Naive thymus-derived CD4-positive, alpha-beta T cell (primary cell): ENCODE measurements at places on chromosomes 3 and 15.
A peak's percentile ranks its signal among the peaks of the same experiment; 100 is the strongest.

GRCh38 chr15:51049081-51049480 lies 45.6 kb downstream of the TNFAIP8L3 start:
- no peak for DNase-seq

- no peak for DNase-seq
Observed at GRCh38 chr3:186517218-186517617, 27.0 kb downstream of the CRYGS start.

- no peak for DNase-seq
Observed at GRCh38 chr3:20173844-20174410, 12.1 kb downstream of the SGO1 start.

DNA sequence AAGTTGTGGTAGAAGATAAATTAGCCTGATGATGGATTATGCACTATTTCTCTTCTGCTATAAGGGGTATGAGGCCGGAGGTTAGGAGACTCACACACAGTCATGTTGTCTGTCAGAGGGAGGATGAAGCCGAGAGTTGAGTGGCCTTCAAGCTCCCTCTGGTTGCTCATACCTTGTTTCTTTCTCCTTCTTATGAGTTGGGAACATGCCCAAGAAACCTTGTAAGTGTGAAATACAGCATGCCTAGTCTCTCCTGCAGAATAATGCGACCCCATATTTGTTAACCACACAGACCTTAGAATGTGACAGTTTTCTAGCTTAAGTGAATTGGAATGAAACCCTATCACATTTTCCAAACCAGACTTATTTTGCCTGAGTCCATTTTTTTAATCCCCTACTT lies 366.7 kb downstream of the PTPRG start:
- no peak for DNase-seq

GRCh38 chr3:18127174-18127858 lies 297.8 kb downstream of the SATB1 start:
- DNase-seq: no peak

GRCh38 chr3:151109286-151109800 lies 23.9 kb downstream of the MED12L start:
- DNase-seq: no peak

DNA sequence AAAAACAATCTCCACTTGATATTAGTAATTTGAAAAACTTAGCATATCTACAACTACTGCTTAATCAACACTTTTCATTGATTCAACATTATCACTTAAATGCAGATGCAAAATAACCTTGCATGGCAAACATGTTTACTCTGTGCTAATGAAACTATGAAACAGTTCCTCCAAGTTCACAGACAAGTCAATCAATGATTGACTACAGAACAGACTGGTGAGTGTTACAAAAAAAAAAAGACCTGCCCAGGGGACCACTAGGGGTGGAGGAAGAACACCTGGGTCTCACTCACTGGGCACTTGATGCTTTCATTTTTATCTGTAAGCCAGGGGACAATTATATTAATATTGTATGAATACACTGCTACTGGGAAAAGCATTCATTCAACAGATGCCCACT lies 4.3 kb upstream of the NR2C2 start:
- no peak for DNase-seq

DNA sequence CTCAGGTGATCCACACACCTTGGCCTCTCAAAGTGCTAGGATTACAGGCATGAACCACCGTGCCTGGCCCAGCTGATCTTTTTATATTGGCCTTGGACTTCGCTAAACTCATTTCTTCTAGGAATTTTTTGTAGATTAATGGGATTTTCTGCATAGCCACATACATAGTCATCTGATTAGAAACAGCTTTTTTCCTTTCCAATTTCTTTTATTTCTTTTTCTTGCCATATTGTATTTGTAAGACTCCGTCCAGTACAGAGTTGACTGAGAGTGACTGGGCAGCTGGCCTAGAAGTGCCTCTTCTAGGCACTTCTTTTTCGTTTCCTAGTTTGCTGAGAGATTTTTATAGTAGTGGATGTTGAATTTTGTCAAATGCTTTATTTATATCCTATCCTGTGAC lies 37.4 kb downstream of the ARIH1 start:
- DNase-seq: no peak

GRCh38 chr3:25235466-25235865 lies 192.6 kb upstream of the RARB start:
- no peak for DNase-seq

DNA sequence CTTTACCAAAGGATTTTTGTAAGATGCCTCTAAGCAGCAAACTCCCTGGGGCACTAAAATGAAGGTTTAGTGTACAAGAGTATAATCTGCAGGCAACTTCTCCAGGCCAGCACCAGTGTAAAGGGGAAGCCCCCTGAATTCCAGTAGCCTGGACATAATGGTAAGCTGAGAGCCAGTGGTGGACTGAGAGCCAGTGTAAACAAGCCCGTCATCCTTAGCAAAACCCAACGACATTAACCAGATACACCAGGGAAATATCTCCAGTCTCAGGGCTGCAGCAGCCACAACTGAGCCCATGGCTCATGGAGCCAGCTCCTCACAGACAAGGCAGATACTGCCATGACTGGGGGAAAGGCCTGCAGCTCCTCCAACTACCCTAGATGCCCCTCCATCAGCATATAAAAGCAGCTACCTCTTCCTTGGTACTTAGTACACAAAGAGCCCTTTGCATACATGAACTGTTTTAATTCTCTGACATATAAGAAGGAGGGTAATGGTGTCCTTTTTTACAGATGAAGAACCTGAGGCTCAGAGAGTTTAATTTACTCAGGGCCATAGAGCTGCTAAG lies 21.7 kb downstream of the PARP16 start:
- no peak for DNase-seq

- no peak for DNase-seq
Observed at GRCh38 chr3:111979434-111980038, 710 bp downstream of the ABHD10 start.

DNA sequence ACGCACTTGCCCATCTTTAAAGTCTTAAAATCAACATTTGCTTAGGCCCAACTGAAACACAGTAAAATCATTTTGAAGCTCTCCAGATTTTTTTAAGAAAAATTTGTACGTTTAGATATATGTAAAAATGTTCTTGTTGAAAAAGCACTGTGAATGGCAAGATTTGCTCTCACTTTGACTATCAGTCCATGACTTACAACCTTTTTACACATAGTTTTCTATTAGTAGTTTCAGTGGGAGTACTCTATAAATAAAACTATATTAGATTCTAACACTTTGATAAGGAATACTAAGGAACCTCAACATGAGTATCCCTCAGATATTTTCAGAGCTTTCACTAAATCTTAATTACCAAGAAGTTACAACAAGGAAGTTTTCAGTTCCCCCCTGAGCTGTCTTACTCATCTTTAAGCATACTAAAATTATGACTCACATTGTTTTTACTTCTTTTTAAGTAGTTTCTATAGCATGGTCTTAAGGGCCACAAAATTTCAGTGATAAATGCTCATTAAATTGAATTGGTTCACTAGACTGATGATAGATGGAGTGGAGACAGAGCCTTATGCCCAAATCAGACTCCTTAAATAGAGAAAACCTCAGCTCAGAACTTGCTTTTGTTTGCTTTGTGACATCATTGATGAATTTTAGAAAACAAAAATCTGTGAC lies 31.6 kb upstream of the RAP2B start:
- no peak for DNase-seq

GRCh38 chr3:157393113-157393512 lies 43.5 kb upstream of the PTX3 start:
- DNase-seq: no peak

- DNase-seq: no peak
Observed at GRCh38 chr15:81955382-81956062, 90.3 kb downstream of the MEX3B start.

- DNase-seq: no peak
Observed at GRCh38 chr3:114207768-114208167, 28.9 kb upstream of the DRD3 start.

DNA sequence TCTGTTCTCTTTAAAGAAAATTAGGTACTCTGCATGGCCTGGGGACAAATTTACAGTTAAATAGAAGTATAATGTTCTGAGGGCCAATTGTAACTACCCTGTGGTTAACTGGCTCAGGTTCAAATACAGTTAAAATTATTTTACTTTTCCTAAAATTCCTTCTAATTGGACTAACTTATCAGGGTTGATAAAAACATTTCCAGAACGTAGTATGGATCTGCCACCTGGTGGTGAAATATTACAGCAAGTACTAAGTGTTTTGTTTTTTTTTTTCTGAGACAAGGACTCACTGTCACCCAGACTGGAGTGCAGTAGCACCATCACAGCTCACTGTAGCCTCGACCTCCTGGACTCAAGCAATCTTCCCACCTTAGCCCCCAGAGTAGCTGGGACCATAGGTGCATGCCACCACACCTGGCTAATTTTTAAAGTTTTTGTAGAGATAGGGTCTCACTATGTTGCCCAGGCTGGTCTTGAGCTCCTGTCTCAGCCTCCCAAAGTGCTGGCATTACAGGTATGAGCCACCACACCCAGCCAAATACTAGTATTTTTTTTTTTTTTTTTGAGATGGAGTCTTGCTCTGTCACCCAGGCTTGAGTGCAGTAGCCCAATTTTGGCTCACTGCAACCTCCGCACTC lies 29.2 kb downstream of the NEO1 start:
- DNase-seq: peak; percentile 38

GRCh38 chr3:194814878-194815357 lies 129.2 kb downstream of the FAM43A start:
- no peak for DNase-seq

DNA sequence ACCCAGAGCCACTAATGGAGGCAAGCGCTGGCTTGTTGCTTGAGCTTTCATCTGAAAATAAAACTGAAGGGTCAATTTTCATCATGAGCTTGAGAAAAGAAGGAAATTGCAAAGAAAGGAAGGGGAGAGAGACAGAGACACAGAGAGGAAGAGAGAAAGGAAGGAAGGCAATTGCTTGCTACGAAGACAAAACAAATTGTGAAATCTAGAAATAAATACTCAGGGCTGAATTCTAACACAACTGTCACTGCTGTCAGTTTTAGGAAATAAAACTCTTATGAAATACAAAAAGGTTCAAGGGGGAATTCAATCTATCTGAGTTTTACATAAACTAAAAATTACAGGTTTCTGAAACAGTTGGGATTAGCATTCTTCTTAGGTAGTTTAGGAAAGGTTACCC lies 36.7 kb downstream of the FOXP1 start:
- DNase-seq: no peak

GRCh38 chr3:171827836-171828458 lies 15.2 kb upstream of the TMEM212 start:
- no peak for DNase-seq

DNA sequence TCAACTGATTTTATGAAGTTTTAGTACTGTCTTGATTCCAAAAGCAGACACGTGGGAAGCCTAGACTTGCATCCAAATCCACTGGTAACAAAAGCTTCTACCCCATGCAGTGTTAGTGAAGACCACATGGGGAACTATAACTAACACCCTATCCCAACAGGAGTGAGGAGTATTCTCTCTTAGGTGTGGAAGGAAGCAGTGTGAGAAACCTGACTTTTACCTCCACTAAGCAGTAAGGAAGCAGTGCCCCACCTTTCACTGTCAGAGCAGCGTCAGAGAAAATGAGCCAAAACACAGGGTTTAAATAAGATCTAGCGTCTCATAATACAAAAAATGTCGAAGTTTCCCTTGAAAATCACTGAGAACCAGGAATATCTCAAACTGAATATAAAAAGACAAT lies 60.5 kb downstream of the DLG1 start:
- no peak for DNase-seq

- no peak for DNase-seq
Observed at GRCh38 chr15:66095871-66096687, 157.5 kb downstream of the MEGF11 start.

- DNase-seq: no peak
Observed at GRCh38 chr15:76987896-76988860, 6.7 kb upstream of the PSTPIP1 start.

GRCh38 chr3:58973796-58974195 lies 76.0 kb downstream of the CFAP20DC start:
- no peak for DNase-seq

DNA sequence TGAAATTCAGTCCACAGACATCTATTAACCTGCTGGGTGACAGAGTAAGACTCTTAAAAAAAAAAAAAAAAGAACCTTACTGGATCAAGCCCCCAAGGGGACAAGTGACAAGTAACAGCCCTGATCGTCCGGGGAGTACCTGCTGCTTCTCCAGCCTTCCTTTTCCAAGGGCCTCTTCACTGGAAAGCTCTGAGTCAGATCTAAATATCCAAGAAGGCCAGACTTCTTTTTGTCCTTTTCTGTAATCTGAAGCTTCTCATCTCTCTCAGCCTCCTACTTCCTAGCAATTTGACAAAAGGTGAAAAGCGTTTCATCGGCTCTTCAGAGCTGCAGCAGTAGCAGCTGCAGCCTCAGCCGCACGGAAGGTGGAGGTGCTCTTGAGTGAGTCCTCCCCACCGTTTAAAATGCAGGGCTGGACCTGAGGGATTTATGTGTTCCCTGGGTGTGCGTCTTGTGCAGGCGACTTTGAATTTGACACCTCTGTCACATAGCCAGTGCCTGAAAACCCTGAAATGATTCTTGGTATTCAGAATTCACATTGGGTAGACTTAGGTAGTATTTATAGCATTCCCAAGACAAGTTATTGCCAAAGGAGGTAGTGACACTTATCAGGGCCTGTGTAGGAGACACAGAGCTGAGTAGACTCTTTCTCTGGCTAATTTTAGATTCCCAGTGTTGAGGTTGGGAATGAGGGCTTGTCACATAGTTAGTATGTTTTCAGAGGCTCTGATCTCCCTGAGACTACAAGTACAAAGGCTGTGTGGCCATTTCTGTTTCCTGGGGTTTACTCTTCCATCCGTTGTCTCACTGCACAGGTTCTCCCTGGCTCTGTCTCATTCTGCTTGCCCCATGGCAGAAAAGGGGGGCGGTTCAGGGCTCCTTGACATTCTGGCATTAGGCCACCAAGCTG lies 291.2 kb upstream of the C2CD4B start:
- no peak for DNase-seq
